ENCODE measurements at places on chromosomes 7 and 10.

DNA sequence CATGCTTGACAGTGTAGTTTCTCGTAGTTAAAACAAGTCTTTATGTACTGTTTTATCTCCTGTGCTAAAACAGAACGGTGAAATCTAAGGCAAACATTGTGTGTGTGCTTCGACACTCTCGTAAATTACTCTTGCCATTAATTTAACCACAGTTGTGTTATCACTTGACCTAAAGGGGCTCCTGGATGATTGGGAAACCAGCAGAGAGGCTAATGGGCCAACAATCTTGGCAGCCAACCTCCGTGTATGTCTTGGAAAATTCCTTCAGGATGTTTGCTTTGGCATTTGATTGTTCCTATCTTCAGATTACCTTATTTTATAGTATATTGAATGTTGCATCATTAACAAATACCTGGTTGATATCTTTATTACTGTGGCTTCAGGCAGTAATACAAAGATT lies 409.5 kb downstream of the SDK1 start:
- DNase-seq: no peak

- DNase-seq: no peak
These were observed 16.5 kb upstream of the ANK3 start for GRCh38 chr10:60406182-60406581.

DNA sequence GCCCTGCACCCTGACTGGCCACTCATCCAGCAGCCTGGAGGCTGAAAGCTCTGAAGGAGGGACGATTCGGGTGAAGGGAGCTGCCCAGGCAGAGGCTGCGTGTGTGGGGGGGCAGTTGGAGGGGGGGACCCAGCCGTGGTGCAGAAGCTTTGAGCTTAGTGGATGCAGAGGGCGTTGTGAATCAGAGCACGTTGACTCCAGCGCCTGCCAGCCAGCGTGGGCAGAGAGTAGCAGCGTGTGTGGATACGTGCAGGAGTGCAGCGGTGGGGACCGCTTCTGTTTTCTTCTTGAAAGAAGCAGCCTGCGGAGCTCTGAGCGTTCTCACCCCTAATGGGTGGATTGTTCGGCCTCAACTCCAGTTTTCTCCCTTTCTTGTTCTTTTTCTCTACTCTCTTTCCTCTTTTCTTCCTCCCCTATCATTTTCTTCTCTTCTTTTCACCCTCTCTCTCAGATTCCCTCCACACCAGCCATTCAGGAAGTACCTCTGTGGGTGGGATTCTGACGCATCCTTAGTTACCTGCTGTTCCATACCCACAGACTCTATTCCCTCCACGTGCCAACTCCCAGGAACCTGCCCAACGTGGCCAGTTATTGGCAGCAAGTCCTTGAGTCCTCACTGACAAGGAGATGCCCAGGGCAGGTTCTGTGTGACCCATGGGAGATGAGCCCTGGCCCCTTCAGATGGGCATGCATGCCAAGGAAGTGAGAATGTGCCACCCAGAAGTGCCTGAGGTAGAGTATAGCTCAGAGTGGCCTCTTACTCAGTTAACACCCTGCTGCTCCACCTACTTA lies 47.4 kb downstream of the SORCS3 start:
- no peak for DNase-seq

GRCh38 chr7:24978843-24979469 lies 1.0 kb downstream of the OSBPL3 start:
- no peak for DNase-seq

DNA sequence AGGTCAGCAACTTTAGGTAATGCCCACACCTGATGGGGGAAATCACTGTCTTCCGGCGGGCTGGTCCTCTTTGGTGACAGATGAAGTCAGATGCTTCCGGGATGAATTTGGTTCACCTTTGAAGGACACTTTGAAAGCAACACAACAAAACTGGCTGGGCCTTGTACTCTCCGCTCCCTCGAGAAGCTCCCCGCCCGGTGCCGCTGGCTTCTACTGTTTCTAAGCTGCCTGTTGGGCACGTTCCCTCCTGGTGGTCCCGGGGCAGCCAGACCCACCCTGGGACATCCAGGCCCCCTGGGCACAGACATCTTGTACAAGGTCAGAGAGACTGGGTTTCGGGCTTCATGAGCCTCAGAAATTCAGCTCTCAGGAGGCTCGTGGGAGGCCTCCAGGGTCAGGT lies 452.3 kb downstream of the DNAJB6 start:
- DNase-seq: no peak

DNA sequence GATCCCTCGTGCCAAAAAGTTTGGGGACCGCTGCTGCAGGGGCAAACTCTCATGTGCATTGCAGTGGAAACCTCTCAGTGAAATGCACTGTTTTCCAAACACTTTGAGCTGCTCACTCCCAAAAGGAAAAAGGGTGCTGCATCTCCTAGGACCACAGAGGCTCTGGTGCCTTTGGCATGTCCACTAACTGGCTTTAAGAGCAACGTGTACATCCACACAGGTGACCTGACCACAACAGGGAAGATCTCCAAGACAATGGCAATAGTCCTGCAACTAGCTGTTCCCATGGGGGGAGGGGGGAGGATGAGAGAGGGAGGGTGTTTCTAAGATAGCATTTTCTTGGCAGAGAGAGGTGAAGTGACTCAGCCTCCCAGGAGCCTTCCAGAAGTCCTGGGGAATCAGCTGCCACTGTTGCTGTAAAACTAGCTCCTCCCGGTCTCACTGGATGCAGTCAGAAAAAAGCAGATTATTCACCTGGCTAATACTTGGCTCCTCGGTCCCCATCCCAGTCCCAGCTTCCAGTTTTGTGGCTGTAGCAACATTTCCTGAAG lies 181.7 kb downstream of the HECW1 start:
- no peak for DNase-seq

DNA sequence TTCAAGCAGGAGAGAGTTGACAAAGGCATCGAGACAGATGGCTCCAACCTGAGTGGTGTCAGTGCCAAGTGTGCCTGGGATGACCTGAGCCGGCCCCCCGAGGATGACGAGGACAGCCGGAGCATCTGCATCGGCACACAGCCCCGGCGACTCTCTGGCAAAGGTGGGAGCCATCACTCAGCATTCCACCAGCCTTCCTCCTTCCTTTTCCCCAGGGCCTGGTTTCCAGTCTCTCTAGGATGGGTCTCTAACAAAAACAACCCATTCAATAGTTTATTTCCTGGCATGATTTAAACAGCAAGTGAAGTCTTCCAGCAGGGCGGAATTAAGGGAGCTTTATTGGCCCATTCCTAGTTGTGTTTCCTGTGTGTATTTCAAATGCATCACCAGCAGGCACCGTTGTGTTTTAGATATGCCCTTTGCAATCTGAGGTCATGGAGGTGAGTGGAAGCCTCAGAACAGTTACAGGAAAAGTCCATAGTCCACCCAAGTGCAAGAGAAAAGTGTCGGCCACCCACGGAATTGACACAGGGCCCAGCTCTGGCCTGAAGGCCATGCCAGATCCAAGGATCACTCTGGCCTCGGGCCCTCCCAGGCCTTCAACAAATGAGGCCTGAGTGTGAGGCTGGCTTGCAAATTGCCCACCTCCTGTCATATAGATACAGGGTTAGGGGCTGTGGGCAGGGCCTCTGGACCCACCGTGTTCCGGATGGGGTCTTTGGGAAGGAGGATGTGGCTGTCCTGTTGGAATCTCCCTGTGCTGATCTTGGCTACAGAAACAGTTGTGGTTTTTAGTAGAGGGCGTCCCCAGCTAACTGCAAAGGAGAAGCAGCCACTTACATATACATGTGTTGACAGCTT lies 46.9 kb upstream of the TRIM8 start:
- DNase-seq: no peak

- no peak for DNase-seq
These were observed 50.2 kb downstream of the NT5C3A start for GRCh38 chr7:33012364-33012763.

GRCh38 chr7:36928311-36928710 lies 204.0 kb upstream of the AOAH start:
- DNase-seq: no peak

- DNase-seq: peak; percentile 33
These were observed 61.6 kb downstream of the GRK5 start for GRCh38 chr10:119268871-119269506.

GRCh38 chr7:26147030-26147429 lies 5.0 kb upstream of the NFE2L3 start:
- DNase-seq: no peak

DNA sequence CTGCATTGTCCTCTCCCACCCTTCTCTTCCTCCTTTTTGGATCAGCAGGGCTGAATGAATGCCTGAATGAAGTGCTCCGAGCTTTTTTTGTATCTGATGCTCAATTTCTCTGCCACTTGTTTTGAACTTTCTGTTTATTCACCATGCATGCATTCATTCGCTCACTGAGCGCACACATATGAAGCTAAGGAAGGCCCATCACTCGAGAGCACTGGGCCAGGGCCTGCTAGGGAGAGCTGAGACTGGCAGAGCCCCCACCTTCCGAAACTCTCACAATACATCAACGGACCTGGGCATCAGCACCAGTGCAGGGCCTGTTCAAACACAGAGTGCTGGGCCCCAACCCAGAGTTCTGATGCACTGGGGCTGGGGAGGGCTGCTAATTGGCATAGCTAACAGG lies 45.7 kb downstream of the RPS24 start:
- no peak for DNase-seq

DNA sequence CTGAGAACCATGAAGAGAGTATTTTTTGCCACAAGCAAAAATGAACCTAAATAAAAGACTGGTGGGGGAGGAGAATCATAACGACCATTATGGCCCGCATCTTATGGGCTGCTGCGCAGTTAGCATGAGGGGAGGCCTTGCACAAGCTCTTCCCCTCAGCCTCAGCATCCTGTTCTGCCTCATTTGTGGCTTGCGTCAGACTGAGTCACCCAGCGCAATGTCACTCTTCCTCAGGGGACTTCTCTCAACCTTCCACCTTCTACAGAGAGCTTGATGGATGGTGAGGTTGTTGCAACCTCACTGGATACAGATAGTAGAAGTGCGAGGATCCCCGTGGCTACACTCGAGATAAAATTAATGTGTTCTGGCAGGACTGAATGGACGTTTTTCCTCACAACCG lies 16.8 kb upstream of the GPR15LG start:
- DNase-seq: no peak

DNA sequence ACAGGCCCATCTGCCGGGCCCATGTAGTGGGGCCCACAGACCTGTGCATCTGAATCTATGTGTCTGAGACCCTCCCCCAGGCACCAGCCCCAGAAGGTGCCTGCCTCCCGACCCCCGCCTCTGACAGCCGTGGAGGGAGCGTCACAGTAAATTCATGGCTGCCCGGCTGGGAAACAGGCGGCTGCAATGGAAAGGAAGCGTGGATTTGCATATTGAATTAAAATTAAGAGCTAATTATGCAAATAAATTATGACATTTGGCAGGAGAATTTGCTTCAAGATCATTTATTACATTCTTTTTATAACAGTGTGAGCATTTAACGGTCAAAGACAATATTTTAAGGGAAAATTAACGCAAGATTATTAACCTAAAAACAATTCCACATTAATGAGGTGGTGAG lies 92.3 kb downstream of the HIF1AN start:
- no peak for DNase-seq

- DNase-seq: no peak
These were observed 19.6 kb upstream of the CNTNAP2 start for GRCh38 chr7:146096994-146097393.

DNA sequence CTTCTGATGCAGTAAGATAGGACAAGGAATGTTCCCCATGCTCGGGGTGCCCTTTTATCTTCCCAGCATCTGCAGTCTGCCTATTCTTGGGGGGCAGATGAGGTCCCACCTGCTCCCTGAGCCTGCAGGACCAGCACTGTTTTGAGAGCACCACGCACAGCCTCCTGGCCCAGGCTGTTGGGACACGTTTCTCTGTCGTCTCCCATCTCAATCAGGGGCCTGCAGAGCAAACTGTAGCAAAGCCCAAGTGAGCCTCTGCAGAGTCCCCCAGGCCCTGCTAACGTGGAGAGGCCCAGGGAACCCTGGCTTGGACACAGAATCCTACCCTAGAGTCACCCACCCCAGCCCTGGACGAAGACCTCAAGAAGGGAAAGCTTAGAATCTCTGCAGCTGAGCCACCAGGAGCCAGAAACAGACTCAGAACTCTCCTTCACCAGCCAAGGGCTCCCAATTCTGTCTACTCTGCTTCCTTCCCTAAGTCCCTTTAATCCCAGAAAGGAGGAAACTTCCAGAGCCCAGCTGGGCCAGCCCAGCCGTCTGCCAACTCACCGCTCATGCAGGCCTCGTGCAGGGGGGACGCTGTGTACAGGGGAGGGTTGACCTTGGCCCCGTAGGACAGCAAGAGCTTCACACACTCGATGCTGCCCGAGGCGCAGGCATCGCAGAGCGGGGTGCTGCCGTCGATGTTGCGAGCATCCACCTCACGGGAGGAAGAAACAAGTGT lies 15.6 kb downstream of the ASB13 start:
- DNase-seq: no peak

GRCh38 chr10:78931321-78932053 lies 137.3 kb upstream of the ZMIZ1 start:
- no peak for DNase-seq

GRCh38 chr10:10054466-10054865 lies 963.2 kb upstream of the CELF2 start:
- DNase-seq: no peak

DNA sequence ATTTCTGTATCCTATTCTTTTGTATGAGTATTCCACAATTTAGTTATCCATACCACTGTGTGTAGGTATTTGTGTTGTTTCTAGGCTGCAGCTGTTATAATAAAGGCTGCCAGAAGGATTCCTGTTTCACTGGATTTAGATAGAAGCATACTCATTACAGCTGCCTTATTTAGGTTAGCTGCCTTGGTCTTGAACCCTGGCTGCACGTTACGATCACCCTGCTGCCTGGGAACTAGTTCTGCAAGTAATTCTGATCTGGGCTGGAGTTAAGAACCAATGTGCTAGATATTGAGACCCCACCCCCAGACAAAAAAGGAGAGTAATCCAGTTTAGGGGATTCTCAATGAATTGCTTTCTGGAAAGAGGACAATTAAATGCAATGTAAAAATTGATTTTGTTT lies 43.1 kb downstream of the CCDC71L start:
- DNase-seq: no peak

- DNase-seq: no peak
These were observed 1005.8 kb downstream of the GATA3 start for GRCh38 chr10:9060314-9060713.

DNA sequence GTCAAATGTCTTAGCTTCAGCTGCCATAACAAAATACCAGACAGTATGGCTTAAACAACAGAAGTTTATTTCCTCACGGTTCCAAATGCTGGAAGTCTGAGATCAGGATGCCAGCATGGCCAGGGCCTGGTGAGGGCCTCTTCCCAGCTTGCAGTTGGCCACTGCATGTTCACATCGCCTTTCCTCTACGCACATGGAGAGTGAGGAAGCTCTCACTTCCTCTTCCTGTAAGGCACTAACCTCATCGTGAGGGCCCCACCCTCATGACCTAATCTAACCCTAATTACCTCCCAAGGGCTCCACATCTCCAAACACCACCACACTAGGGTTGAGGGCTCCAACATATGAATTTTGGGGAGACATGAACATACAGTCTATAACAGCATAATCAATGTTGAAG lies 14.4 kb downstream of the ZNF33B start:
- DNase-seq: no peak

GRCh38 chr7:17236603-17237002 lies 61.8 kb upstream of the AHR start:
- DNase-seq: no peak
